ENCODE measurements at places on chromosomes 2 and 18.

GRCh38 chr2:196537311-196537710 lies 102.2 kb upstream of the CCDC150 start:
- no peak for DNase-seq

- peak; percentile 38 for DNase-seq
Observed at GRCh38 chr2:97712693-97713295, 582 bp upstream of the ZAP70 start.

- DNase-seq = no peak
Observed at GRCh38 chr2:145860083-145860482, 1340.2 kb upstream of the ZEB2 start.

DNA sequence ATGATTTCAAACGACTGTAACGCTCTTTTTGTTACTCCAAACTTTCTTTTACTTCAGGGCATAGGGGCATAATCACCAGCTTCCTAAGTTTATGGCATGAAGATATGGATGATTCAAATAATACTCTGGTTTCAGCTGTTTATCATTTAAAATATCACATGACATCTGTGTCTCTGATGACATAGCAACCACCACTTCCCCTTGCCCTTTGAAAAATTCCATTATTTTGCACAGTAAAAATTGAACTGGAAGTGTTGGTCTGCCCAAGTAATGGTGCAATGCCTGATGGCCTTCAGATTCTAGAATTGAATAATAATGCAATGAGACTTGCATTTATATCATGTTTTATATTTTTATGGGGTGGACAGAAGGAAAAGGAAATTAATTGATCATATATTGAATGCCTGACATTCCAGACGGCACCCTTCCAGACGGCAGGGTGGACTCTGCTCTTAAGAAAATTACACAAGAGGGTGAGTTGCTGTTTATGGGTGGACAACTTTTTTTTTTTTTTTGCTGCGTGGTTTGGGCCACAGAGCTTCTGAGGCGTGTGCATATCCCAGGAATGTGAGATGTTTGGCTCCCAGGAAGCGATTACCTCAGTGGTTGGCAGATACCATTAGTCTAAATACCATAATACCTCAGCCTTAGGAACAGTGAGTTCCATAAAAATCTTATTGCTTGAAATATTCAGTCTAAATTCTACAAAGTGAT lies 101.7 kb upstream of the ZNF521 start:
- no peak for DNase-seq

GRCh38 chr2:240060977-240061591 lies 7.8 kb upstream of the OR6B3 start:
- DNase-seq = no peak

DNA sequence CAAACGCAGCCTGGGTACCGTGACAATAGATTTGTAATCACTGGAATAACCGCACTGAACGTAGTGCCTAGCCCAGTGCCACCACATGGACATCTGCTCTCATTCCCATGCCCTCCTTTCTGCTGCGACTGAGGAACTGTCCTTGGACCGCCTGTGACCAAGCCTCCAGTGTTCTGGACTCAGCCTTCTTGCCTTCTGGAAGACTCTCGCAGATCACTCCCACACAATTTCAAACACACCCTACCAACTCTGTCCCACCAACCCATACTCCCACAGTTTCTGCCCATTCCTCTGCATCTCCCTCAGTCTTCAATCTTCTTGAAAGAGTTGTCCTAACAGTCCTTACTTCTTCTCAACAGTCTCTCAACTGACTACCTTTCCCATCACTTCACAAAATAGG lies 2.1 kb downstream of the RNF149 start:
- no peak for DNase-seq

DNA sequence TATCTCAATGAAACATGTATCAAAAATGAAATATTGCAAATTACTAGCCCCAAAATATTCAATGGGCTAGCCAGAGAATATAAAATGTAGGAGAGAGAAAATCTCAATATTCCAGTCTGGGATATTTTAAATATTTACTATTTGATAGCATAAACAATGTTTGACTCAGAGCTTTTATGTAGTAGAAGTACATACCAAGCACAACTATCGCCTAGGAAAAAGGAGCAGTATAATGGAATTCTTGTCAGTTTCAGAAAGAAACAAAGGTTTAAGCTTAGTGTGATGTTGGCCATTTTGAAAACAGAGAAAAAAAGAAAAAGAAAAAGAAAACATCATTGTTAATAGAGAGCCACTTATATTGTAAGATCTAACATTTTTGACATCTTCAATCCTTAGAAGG lies 1961.9 kb upstream of the CELF4 start:
- DNase-seq = no peak

DNA sequence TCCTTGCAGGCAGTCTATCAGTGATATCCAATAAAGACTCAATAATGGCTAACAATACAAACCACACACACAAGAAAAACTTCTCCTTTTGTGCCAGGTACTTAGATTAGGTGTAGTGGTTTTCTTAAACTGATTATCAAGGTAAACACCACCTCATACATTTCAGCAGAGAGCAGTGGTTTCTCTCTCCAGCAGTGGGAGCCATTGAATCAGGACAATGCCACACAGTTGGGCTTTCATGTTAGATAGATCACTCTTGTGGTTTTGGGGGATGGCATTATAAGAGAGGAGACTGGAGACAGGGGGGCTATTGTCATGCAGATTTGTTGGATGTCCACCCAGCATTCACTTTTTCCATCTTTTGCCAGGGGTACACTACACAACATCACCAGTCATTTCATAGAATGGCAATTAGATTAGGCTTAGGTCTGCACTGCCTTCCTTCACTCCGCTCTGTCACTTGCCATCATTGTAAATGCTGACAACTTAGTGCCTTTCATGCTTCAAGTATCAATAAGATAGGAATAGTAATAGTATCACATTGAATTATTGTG lies 13.6 kb upstream of the IRS1 start:
- DNase-seq = no peak

- DNase-seq = no peak
Observed at GRCh38 chr2:215590010-215590745, 154.3 kb upstream of the FN1 start.

GRCh38 chr2:150557020-150557600 lies 69.6 kb upstream of the RND3 start:
- no peak for DNase-seq

DNA sequence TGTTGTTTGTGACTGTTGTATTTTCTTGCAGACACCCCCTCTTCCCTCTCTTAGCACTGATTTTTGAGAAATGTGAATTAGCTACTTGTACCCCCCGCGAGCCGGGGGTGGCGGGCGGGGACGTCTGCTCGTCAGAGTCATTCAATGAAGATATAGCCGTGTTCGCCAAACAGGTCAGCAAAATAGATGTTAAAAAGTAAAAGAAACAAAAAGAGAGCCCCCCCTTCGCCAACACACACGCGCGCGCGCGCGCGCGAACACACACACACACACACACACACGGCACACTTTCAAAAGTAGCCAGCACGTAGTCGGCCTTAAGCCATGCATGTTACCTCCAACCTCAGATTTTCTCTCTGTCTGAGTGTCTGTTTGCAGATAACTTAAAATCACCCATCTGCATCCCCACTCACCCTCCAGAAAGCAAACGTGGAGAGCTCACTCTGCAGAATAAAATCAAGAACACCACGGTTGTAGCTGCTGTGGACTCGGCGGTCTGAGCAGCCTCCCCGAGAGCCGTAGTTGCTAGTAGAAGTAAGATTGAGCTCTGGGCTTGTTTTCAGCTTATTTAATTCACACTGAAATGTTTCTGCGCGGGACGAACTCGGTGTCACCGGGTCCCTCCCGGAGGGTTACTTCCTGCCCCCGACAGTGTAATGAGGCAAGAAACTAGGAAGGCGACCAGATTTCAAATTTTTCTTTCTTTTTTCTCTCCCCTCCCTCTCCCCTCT lies 5.1 kb downstream of the MEIS1 start:
- DNase-seq = no peak

GRCh38 chr18:26301681-26302080 lies 75.4 kb downstream of the TAF4B start:
- DNase-seq = no peak

GRCh38 chr18:32213693-32214092 lies 23.9 kb downstream of the MEP1B start:
- no peak for DNase-seq

DNA sequence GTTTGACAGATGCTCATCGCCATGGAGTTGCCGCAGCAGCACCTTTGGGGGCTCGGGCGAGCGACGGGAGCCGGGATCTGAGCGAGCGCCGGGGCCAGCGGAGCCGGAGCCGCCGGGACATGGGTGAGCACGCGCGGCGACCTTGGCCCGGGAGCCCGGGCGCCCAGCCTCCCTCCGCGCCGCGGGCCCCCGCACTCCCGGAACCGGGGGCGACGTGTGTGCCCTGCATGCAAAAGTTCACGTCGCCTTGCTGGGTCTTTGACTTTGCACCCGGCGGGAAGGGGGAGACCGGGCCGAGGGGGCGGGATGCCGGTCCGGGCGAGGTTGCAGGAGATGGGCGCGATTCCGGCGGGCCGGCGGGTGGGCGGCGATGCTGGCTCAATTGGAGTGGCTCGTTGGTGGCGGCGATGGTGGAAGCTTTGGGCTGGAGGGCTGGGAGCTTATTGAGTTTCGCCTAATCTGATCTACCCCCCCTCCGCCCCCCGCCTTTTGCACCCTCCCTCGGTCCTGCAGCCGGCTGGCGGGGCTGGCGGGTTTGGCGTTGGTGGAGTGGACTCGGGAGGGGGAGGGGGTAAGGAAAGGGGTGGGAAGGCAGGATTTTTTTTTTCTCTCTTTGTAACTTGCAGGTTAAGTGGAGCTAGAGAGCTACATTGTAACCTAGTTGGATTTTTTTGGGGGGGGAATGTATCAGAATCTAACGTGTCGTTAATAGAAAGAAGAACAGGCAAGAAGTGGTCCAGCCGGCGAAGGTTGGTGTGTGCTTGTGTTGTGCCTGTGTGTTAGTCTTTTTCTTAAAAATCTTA lies at the start of gene SETBP1:
TSS of gene SETBP1 (plus strand) at position 616 of the 803 bp plus-strand sequence. CDS start 20,459 bp downstream, outside the sequence.
- no peak for DNase-seq
